CD4-positive, alpha-beta T cell (primary cell): ENCODE measurements at places on chromosomes 2 and 18.

DNA sequence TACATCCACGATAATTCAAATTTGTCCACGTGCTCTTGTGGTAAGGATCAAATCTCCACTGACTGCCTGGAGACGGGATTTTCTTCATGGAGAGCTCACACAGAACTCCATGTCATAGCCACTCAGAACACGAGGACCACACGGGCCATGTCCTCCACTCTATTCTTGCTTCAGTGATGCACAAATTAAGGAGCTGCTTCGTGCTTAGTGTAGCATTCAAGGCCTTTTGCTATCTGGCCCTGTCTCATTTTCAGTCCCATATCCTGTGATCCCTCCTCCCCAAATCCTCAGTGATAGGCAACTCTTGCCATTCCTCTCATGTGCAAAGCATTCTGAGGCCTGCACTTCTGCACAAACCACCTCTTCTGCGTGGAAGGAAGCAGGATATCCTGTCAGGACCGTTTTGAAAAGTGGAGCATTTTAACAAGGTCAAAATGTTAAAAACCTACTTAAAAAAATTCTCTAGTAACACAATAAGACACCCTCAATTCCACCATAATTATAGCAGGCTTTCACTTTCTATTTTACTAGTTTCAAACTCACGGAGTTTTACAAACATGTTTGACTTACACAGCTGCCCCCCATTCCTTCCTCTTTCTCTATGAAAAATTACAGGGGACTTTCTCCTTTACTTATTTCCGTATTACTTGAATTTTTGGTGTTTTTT is 35.2 kb downstream of the ST3GAL5 start:
- no peak for DNase-seq

GRCh38 chr18:46212398-46212797 is 108.2 kb downstream of the HAUS1 start:
- DNase-seq: no peak

- no peak for DNase-seq
These were observed 45.9 kb upstream of the ITGA4 start for GRCh38 chr2:181411105-181411849.

DNA sequence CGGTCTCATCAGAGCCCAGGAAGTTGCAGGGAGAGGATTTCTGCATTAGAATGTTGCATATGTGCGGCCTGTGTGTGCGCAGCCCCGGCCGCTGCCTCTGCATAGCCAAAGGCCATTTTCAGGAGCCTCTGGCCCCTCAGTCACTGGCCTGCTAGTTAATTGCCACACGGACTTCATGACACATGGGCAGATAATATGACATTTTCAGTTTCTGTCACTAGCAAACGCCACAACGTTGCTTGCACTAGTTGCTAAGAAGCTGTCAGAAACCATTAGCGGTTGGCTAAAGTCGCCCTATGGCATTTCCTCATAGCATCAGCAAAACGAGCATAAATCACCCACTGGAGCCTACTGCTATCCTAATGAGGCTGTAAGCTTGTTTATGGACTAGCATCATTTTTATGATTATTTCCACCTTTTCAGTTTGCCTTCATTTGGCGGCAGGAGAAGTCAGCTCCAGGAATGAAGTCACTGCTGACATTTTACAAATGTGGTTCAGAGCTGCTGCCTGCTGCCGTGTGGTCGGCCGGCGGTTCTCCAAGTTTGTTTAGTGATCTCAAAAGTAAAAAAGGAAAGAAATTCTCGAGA is 73.7 kb downstream of the MEIS1 start:
- no peak for DNase-seq

- no peak for DNase-seq
These were observed 2.9 kb upstream of the INHBB start for GRCh38 chr2:120343100-120343432.

DNA sequence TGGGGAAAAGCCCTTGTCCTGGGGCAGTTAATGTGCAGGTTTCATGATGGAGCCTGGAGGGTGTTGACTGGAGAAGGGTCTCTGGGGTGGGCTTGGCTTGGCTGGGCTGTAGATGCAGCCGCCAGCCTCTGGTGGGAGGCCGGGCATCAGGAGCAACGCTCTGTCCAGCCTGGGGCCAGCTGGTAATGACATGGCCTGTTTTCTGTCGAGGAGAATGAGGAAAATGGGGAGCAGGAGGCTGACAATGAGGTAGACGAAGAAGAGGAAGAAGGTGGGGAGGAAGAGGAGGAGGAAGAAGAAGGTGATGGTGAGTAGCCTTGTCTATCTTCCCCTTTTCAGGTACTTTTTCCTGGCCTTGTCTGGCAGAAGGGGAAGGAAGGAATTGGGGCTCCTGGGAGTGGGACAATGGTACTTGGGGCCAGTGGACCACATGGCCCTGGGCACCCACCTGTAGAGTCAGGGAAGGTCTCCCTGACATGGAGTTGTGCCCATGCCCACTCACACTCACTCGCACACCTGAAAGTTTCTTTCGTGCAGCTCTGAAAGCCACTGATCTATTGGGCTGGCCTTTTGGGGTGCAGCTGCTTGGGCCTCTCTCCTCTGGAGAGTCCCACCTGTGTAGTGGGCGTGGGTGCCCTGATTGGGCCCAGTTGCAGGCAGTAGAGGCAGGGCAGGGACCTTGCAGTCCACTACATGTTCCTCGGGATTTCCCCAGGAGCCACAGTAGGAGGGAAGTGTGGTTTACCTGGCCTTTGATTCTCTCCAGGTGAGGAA is 3.5 kb downstream of the PTMA start:
- DNase-seq: no peak

DNA sequence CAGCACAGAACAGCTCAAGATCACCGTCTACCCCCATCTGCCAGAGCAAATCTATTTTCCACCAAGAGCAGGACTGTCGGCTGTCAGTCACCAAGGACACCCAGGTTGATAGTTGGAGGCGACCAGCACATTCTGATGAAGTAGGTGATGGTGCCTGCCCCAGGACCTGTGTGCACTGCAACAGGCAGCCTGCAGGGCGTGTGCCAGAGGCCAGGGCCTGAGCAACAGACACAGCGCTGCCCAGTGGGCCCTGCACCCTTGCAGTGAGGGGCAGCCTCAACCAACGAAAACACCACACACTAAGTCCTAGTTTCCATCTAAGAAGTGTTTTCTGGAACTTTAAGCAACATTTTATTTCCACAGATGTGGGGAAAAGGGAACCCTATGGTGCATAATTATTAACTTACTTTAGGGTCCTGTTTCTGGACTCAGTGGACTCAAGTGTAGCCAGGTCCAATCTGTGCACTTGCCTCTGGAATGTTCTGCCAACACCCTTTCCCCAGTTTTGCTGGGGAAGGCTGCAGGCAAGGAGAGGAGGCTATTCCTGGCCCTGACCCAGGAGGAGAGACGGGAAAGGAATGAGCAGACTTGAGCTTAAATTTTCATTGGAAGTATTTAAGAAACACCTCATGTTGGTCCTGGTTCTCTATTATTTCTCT is 61.5 kb downstream of the ADNP2 start:
- DNase-seq: no peak

DNA sequence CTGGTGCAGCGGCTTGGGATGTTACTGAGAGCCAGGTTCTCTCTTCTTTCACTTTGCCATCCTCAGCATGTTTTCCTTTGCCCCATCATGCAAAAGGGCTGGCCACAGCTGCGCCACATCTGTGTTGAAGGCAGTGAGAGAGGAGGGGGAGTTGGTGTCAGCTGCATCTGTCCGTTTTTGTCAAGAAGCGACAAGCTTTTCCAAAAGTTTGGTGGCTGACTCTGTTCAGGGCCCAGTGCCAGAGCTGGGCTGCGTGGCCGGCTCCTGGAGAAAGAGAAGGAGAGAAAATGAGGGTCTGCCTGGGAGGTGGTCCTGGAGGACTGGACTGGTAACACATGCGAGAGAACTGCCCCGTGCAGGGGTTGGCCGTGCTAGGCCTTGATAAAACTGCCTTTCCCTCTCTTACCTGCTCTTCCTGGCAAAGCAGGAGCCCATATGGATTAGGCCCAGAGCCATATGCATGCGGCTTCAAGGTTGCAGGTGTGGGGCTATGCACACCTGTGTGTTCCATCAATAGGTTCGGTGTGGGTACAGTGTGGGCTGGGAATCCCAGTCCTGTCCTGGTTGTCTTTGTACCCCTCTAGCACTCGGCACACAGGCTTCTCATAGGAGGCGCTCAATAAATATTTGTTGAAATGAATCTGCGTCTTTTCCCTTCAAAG is 9.0 kb downstream of the RNF144A start:
- DNase-seq: no peak

DNA sequence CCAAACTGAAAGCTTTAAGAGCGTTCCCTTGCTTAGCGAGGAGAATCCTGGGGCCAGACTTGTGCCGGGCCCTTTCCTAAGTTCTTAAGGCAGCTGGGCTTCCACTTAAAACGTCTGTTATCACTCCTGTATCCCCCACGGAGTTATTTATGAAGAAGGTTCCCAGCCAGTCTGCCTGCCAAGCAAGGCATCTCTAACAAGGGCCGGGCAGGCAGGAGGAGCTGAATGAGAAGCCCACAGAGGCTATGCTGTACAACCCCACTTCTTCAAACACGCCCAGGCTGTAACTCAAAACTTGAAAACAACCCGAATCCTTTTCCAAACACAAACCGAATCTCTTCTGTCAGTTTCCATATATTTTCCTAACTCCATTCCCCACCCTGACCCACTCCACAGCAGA is 39.0 kb upstream of the ZFP36L2 start:
- no peak for DNase-seq

DNA sequence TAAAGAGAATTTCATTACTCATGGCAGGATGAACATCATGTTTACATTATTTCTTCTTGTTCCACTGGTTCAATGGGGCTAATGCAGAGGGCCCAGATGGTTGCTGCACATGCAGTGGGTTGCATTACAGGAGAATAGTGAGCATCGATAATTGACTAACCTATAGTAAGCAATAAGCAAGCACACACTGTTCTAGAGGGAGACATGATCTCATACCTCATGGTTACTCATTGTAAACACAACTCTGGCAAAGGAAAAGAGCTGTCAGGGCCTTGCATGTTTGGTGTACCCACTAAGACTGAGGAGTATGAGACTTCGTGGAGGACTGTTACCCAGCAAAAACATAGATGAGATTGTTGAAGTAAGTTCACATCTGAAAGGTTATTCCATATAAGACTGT is 885.6 kb upstream of the VRK2 start:
- no peak for DNase-seq

GRCh38 chr2:179927041-179927440 is 65.6 kb upstream of the ZNF385B start:
- no peak for DNase-seq

- DNase-seq: no peak
These were observed 70.7 kb upstream of the TTN start for GRCh38 chr2:178877874-178878273.

DNA sequence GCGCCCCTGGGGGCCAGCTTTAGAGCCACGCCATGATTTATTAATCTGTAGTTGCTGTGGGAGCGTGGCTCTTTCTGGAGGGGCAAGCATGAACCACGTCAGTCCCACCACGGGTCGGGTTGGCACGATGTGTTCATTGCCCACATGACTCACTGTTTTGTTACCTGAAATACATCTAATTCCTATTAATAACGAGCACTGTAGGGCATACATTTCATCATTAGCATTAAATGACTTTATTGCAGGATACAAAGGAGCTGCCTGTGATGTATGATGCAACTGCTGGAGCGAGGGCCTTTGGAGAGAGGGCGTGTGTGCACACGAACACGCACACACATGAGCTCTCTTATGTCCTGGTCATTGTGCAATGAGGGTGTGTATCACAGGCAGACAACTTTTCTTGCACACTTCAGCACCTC is 127.0 kb downstream of the INHBB start:
- no peak for DNase-seq

- DNase-seq: no peak
These were observed 83.5 kb downstream of the IKZF2 start for GRCh38 chr2:213067888-213068287.

DNA sequence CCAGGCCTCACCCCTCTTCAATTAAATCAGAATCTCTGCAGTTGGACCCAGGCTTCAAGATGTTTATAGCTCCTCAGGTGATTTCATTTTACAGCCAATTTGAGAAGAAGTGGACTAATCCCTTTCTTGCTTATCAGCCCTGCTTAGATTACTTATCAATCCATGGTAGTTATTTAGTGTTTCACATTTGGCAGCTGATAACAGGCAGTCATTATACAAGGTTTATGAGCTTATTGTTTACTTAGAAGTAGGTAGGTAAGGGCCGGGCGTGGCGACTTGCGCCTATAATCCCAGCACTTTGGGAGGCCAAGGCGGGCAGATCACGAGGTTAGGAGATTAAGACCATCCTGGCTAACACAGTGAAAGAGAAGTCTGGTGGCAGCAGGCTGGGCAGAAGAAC is 237.5 kb downstream of the CTNNA2 start:
- no peak for DNase-seq

GRCh38 chr2:23137166-23137565 is 247.8 kb upstream of the KLHL29 start:
- DNase-seq: no peak

DNA sequence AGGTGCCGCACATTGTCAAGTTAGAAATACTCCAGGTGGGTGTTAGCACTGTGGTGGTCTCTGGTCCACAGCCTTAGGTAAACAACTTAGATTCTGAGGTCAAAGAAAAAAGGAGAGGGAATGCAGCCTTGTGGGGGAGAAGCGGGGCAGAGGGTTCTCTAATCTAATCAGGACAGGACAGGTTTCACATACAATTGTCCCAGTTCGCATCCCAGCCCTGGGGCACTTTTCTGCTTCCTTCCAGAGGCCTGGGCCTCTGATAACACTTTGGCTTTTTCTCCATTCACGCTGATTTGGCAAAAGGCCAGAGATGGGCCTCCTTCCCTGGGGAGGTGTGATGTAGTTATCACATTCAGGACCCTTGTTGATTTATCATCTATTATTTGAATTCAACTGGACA is 32.5 kb downstream of the SLC1A4 start:
- no peak for DNase-seq

GRCh38 chr2:172083628-172084394 is 1.5 kb upstream of the DLX1 start:
- DNase-seq: no peak

- peak; percentile 27 for DNase-seq
These were observed 119.1 kb downstream of the BAZ2B start for GRCh38 chr2:159497256-159497655.

- DNase-seq: no peak
These were observed 36.7 kb downstream of the MTERF4 start for GRCh38 chr2:241065355-241065803.

DNA sequence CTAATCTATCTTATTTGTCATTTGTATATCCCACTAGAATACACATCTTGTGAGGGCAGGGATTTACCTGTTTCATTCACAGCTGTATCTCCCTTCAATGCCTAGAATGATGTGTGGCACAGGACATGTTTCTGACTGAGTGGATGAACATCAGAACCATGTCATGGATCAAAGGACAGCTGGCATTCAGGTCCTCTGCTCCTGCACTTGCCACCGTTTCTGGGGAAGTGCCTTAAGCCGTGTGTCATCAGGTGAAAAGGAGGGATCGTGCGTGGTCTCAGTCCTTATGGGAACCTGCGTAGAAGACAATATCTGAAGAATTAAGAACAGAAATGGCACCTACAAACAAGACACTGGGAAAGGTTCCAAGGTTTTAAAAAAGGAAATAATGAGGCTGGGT is 206.1 kb upstream of the GATA6 start:
- DNase-seq: no peak
